ENCODE measurements at places on chromosomes 3 and 15.

DNA sequence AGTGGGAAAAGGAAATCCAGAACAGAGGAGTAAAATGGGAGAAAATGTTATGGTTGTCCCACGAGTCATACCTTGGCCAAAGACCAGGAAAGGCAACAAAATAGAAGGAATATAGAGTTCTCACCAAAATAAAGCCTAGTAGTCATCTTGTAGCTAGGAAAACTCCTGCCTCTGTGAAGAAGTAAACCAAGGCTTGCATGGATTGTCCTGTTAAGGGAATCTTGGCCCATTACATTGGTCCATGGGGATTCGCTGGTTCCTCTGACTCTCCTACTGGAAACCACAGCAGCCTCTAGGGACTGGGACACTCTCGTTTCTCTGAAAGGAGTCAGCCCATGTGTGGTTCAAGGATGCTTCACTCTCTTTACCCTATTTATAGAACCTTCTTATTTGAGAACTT lies 62.9 kb upstream of the FNDC3B start:
- no peak for DNase-seq

- DNase-seq, result no peak
Measured at GRCh38 chr3:119664370-119664769, 4.0 kb upstream of the POPDC2 start.

DNA sequence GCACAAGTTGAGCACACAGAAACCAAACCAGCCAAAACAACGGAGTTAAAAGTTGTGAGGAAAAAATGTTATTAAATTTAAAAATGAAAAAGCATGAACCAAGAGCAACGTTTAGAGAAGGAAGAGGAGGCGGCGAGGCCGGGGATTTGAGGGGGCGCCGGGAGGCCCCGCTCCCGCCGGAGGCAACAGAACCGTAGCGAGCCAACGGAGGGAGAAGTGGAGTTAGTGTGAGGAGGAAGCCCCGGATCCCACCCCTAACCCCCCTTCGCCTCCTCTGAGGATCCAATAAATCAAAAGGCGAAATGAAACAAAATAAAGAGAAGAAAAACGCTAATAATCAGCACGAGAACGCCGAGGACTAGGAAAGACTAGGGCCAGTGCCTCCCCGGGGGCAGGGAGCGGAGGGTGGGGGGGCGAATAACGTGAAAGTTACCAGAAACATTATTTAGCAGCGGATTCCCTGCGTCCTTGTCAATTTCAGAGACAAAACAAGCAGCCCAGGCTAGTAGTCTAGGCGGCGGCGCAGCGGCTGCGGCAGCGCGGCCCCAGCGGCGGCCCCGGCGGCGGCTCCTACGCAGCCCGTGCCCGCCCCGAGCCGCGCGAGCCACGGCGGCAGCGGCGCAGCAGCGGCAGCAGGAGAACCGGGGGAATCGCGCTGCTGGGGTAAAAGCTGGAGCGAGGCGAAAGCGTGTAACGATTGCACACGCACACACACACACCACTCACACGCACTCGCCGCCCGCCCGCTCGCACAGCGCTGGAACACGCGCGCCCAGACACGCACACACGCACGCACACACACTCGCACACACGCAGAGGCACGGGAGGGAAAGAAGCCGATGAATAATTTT lies 1.7 kb downstream of the MEIS2 start:
- no peak for DNase-seq

DNA sequence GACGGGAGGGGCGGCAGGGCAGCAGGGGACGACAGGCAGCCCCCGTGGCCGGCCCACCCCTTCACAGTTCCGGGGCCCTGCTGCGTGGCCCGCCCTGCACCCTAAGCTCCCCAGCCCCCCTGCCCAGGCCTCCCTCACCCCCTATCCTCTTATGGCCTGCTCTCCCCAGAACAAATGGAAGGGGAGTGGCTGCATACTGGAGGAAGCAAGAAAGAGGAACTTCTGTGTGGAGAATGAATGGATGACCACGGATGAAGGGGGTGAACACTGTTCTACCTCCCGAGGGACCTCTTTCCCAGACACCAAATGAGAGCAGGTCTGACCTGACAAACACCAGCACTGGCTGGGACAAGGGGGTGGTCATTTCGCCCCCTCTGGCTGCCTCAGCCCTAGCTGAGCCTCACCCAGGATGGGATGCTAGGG lies 25.0 kb downstream of the SEC61A1 start:
- no peak for DNase-seq
